ENCODE measurements at places on chromosomes 4 and X.

- DNase-seq, result no peak
These were observed 1629.1 kb upstream of the IGFBP7 start for GRCh38 chr4:58739275-58739674.

GRCh38 chrX:145609951-145610511 lies 207.6 kb upstream of the SLITRK2 start:
- DNase-seq, result no peak

DNA sequence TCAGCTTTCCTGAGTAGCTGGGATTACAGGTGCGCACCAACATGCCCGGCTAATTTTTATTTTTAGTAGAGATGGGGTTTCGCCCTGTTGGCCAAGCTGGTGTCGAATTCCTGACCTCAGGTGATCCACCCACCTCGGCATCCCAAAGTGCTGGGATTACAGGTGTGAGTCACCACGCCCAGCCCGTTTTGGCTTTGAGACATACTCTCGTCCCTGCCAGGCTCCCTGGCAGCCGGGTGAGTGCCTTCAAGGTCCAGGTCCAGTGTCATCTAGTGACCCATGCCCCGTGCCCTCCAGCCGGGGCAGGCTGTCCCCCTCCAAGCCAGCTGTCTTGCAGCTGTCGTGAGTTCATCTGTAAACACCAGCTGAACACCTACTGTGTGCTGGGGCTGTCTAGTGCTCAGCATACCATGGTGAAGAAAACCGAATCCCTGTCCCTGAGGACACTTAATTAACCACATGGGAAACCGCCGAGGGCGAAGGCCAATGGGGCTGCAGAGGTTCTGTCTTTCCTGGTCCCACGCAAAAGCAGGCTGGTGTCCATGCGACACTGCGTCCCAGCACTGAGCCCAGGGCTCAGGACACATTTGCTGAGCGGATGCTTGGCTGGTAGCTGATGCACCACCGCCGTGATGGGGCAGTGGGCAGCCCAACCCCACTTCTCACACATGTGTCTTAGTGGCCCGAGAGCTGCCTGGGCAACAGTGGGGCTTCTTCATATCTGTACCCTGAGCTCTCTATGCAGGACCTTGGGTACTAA lies 21.9 kb downstream of the NSG1 start:
- no peak for DNase-seq

DNA sequence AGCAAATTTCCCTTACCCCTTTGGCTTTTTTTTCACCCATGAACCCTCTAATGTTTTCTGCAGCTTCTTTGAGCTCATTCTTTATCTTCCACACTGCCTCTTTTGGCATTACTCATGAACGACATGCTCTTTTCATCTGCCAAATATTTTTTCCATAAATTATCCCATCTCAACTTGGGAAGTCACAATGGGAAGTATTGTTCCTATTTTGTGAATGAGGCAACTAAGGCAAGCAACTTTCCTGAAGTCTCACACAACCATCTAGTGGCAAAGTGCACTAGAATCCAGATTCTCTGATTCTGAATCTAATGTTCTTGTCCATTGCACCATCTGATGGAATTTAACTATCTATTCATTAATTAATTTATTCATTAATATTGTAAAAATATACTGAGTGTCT lies 625 bp downstream of the RTL9 start:
- DNase-seq, result no peak

GRCh38 chrX:69128588-69128987 lies 36.7 kb downstream of the PJA1 start:
- DNase-seq, result no peak

GRCh38 chr4:93199492-93199891 lies 629.1 kb upstream of the ATOH1 start:
- no peak for DNase-seq

GRCh38 chr4:184807797-184808712 lies 17.7 kb downstream of the ACSL1 start:
- DNase-seq, result no peak

- DNase-seq, result no peak
These were observed 263.5 kb downstream of the AFF2 start for GRCh38 chrX:148763896-148764295.

GRCh38 chr4:186734251-186734650 lies 10.6 kb upstream of the FAT1 start:
- no peak for DNase-seq

DNA sequence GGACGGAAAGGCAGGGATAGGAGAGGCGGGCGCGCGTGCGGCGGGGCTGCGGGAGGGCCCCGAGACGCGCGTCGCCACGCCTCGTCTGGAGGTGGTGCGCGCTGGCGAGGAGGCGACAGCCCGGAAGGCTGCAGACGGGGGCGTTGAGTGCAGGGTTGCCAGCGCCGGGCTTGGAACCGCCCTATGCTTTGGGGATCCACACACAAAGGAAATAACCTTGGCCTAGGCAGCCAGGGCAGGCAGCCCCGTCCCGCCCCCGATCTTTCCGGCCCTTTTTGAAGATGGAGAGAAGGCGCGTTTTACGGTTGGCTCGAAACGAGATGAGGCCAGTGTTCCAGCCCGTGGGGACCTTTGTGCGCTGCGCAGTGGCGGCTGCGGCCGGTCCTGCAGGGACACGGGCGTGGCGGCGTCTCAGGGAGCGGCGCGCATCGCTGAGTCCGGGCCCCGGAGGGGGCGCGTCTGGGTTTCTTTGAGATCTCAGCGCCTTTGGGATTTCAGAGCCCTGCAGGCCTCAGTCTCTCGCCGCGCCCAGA lies 50.8 kb upstream of the TRIM2 start:
- DNase-seq, result no peak

GRCh38 chrX:95693365-95693764 lies 991.3 kb upstream of the DIAPH2 start:
- DNase-seq, result no peak

DNA sequence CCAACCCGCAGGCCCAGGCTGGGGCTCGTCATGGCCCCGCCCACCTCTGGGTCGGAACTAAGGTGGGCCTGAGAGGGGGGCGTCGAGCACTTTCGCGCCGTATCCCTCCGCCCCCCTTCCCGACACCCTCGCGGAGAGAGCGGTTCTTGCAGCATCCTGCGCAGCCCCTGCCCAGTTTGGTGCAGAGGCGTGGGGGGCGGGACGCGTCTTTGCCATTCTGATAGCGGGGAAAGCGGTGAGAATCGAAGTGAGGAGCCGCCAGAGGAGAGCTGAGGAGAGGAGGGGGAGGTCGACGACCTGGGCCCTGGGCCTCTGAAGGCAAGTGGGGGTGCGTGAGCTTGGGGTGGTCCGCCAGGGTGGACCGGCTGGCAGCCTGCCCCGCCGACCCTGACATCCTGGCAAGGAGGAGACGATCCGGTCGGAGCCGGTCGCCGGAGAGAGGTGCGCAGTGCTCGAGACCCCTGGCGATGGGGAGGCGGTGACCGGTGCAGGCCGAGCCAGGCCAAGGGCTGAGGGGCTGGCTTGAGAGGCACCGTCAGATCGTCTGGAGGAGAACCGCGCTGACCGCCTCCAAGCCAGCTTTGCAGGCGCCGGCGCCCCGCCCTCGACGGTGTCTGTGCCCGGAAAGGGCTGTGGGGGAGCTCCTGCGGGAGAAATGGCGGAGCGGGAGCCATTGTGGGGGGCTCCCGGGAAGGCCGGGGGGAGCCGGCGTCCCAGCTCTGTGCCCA lies 25.5 kb downstream of the GPRASP3 start:
- peak; percentile 83 for DNase-seq

GRCh38 chr4:31189938-31190337 lies 469.8 kb downstream of the PCDH7 start:
- no peak for DNase-seq

- DNase-seq, result no peak
These were observed 162.0 kb upstream of the WDFY3 start for GRCh38 chr4:85128246-85129204.

- DNase-seq, result no peak
These were observed 84.2 kb downstream of the DKK2 start for GRCh38 chr4:106951891-106952290.

DNA sequence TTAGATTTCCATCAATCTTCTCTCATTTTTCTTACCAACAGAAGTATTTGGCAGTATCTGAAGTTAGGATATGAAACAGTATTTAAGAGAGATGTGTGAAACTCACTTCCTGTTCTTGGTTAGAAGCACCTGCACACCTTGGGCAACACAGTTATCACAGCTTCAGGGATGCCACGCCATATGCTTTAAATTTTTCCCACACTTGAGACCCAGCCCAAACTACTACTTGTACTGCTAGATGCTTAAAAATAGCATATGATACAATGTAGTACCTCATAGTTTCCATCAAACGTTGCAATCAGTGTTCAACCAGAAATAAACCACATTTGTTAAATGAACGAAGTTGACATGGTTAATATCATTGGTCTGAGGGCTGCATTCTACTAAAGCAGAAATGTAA lies 725.1 kb upstream of the FRG1 start:
- DNase-seq, result no peak

GRCh38 chr4:152278505-152279233 lies 257.2 kb downstream of the FBXW7 start:
- peak; percentile 47 for DNase-seq

GRCh38 chrX:97039363-97040029 lies 155.8 kb downstream of the RPA4 start:
- DNase-seq, result no peak

GRCh38 chrX:666762-667720 lies 36.5 kb downstream of the SHOX start:
- no peak for DNase-seq

- no peak for DNase-seq
These were observed 37.1 kb downstream of the ITM2A start for GRCh38 chrX:79330022-79330421.

DNA sequence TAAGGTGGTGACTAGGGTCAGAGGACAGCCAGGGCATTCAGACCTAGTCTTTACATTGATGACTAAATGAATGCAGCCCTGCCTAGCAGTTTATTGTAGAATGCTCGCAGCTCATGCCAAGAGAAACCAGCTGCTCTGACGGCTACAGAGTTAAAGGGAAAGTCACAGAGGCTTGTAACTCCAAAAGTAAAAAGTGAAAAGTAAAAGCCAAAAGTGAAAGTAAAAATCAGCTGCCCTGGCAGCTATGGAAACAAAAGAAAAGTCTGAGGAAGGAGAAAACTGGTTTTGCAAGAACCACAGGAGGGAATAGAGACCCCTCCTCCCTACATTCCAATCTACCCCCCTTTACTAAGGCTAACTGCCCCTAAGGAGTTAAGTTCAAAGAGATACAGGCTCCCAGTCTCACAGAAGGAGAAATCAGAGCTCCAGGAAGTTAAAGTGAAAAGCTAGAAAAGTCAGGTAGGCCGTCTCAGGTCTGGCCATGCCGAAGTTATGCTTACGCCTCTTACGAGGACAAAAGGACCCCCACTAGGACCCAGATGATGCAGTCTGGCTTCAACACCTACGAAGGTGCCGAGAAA lies 6.0 kb downstream of the GAGE10 start:
- DNase-seq, result no peak

DNA sequence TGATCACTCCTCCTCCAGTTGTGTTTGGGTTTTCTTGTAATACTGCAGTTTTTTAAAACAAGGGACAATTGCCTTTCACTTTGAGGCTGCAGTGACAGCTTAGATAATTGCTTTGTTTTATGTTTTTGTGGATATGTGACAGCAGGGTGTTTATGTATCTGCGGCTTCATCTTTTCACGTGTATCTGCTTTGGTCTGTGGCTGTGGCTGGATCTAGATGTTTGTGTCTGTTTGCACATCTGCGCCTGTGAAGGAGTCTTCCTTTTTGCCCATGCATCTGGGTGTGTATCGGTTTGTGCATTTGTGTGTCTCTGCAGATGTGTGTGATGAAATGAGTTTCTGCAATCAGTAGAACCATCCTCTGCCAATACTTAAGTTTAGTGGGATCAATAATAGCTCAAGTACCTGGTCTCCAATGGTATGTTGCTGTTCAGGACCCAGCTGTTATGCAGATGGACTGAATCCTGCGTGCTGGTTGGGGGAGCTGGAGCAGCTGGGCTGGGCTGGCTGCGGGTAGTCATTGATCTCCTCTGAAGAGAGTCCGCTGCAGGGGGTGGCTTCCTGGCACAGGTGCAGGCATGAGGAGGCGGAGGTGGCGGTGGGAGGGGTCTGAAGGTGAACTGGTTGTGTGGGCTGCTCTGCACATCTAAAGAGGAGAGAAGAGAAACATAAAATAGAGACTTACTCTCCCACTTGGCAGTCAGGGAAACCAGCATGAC lies 390.3 kb downstream of the SH2D1A start:
- no peak for DNase-seq

GRCh38 chrX:38111196-38111595 lies 104.8 kb downstream of the SYTL5 start:
- DNase-seq, result no peak

DNA sequence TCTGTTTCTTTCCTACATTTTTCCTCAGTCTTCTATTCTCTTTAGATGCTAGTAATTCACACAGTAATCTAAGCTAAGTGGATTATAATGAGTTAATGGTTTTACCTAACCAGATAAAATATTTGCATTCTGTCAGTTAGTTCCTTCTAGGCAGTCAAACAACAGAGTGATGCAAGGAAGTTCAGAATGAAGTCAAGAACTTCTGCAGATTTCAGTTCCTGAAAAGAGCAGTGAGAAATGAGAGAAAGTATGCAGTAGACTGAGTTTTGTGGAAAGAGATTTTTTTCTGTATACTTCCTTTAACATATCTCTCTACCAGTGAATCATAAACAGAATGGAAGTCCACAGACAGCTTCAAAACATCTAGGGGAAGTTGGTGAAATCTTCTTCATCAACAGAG lies 774.0 kb upstream of the POU3F4 start:
- DNase-seq, result no peak

- no peak for DNase-seq
These were observed 8.6 kb downstream of the ATP2B3 start for GRCh38 chrX:153526042-153526441.

DNA sequence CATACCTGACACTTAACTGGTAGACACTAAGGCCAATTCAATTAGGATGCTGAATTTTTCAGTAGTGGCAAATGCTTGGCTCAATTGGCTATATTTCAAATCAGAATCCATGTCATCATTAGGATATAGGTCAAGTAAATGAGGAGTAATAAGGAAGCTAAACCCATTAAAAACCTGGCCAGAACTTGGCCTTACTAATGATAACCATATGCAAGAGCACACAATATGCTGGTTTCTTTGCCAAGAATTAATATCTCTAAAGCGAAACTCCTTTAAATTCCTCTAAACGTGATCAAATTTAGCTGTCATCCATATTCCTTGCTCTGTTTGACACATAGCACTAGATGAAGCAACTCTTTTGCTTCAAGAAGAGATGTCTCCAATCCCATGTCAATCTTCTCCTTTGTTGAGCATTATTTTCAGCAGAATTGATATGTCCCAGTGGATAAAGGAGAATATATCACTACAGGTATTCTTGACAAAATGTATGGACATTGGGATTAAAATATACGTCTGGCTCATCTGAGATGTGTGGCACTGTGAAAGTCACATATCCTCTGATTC lies 206.1 kb upstream of the ANKRD50 start:
- DNase-seq, result no peak

DNA sequence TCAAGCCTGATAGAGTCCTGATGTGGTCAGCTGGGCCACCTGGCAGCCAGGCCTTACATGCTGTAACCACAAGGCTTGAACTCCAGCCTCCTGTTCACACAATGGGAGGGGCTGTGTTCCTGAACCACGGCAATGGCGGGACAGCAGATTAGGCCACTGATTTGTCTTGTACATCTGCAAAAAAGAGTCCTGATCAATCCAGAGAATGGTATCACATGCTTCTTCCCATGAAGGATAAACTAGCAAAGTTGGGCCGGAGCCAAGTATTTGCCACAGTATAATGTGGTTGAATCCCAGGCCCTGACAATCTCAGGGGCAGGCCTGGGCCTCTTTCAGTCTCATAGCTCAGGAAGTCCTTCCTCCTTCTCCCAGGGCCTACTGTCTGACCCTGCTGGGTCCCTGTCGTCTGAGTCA lies 2182.5 kb upstream of the AGA start:
- DNase-seq, result no peak

All from posterior vena cava (tissue), 2 donors.